ENCODE measurements at places on chromosomes 5 and 9.

DNA sequence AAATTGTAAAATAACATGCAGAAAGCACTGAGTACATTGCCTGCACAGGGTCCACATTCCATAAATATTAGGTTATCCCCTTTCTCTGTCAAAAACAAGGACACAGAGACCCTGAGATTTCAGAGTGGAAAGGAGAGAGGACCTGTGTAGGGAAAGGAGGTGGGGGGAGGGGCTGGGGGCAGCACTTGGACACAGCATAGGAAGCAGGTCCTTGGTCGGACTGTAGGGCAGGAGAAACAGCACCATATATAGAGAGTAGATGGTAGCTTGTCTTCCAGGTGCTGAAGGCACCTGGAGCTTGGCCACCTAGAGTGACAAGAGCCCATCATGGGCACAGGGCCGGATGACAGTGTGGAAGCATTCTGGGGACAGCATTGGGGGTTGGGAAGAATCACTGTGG is 2.4 kb downstream of the TPM2 start:
- DNase-seq: no peak

DNA sequence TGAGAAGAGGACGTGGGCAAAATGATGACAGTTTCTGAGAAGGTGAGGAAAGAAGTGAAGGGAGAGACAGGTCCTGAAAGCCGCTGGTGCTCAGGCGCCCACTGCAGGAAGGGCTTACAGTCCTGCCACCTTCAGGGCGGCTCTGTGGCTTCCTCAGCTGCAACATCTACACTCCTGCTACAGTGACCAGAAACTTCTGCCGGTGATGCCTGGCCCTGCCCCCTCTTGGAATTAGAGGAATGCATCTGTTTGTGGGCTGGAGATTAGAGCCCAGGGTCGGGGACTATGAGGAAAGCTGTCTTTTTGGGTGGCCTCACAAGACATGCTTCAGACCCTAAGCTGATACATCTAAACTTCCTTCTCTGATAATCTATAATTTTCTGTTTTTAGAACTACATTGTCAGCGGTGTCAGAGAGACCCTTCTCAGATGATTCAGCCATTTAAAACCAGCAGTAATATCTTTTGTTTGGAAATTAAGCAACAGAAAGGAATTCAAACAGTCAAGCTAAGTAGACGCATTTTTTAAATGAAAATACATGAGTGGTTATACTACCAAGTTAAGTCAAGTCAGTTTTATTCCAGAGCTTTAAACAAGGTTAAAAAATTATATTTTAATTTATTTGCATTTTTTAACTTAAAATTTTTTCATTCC is 30.4 kb downstream of the PRDM6 start:
- no peak for DNase-seq

DNA sequence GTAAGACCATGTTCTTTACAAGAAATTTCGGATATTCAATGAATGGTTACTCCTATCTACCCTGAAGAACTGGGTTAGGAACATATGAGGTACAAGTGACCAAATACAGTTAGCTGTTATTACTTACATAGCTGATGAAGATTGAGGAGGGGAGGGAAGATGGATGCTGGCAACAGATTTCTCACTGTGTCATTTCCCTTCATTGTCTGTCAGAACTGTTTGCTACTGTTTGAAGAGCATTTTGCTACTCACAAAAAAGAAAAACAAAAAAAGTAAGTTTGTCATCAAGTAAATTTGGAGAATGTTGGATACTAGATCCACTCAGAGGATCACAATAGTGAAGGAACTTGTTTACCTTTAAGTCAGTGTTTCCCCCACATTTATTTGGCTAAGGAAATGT is 53.7 kb downstream of the ENC1 start:
- DNase-seq: no peak

GRCh38 chr9:122030357-122030756 is 62.8 kb downstream of the TTLL11 start:
- no peak for DNase-seq

DNA sequence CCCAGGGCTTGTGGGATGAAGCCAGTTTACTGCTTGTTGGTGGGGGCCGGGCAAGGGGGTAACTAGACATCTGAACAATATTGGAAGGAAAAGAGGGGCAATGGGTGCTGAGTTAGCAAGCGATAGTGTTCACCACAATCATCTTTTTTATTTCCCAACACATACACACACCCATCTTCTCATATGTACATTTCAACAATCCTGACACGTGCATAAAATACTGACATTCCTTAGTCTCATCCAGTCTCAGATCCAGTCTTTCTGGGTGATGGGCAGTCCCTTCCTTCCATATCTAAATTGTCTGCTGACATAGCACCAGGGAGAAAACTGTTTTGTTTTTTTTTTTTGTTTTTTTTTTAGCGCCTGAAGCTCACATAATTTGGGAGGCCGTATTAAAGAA is 333.6 kb upstream of the TRPC7 start:
- no peak for DNase-seq

DNA sequence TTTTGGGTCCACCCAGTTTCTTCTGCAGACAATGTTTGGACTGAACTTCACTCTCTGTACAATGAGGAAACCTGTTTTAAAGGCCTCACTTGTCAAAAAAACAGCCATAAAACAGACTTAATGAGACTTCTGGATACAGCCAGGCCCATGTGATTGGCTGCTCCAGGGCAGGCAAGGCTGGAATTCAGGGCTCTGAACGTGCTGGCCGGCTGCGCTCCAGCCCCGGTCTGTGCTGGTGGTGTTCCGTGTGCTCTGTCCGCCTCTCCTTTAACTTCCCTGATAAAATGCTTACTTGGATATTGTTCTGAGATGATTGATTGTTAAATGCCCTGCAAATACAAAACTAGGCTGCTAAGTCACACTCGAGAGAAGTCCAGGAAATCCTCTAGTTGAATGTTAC is 131.2 kb upstream of the KLF4 start:
- no peak for DNase-seq

- DNase-seq: peak; percentile 83
Measured at GRCh38 chr9:91734371-91734981, 215.6 kb downstream of the ROR2 start.

DNA sequence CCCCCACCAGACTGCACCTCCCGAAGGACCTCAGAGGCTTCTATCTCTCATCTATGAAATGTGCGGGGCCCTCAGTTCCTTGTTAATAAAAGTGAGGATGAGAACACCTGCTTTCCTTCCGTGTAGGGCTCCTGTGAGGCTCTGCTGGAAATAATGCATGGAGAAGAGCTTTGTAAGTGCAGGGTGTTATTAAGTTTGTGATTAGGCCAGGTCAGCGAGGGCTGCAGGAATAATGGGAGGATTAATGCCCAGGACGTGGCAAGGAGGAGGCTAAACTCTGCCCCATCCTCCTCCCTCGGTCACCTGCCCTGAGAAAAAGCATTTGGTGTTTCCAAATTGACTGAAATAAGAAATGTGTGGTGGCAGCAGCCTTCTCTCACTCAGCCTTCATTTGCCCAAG is 83.5 kb upstream of the HSPA9 start:
- no peak for DNase-seq

DNA sequence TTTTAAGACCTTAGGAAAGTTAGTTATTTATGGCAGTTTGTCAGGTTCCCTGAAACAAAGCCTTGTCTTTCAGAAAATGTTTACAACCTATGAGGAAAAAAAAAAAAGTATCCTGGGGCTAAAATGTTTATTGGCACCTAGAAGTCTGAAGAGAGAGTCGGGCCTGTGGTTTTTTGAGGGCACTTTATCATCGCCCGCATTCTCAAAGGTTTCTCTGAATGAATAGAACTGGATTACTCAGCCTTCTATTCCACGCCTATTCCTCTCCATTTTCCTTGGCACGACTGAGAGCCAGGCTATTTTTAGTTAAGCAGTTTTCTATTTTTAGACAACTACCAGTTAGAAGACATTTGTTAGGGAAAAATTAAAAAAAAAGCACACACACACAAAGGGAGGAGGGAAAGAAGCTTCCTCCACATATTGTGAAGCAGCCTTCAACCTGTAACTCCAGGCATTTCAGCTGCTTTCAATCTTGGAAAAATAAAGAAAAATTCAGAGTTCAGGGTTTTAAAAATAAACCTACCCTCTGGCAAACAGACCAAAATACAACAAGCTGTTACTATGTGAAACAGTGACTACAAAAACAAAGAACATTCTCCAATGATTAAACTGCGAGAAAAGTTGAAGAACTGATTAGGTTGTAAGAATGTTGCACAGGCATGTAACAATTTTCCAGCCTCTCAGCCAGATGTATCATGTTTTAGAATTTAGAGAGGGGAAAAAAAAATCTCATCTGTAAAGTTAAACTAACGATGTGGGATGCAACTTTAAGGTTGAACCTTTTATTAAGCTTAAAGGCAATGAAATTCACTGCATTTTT is 97.0 kb downstream of the MEF2C start:
- DNase-seq: peak; percentile 58

DNA sequence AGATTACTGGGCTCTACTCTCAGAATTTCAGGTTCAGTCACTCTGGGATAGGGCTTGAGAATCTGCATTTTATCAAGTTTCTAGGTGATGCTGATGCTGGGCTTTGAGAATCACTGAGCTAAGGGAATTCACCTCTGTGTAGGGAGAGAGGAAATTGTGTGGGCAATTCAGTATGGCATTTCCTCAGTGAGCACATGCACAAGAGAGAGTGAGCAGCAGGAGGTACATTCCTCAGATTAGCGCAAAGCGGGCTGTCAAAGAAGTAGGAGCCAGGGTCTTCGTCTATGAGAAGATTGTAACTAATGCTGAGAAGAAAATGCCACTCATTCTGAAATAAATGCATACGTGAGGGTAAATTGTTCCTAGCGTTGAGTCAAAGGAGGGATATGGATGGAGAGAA is 175.9 kb downstream of the KIF4B start:
- DNase-seq: no peak

- DNase-seq: no peak
Measured at GRCh38 chr9:126550891-126551351, 62.8 kb upstream of the LMX1B start.

DNA sequence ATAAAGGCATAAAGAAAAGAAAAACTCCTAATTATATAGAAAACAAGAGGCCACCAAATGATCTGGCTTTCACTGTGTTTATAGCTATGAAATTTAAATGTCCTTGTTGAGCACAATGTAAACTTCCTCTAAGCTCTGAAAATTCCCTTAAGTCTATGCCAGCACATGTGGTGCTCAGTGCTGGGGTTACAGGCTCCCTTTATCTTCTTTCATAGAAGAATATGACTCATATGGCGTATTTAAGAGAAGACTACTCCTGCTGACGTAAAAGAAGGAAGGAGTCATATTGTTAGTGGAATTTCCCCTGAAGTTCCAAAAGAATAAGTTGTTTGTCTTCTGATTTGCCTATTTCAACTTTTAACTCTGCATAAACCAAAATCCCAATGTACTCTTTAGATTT is 30.4 kb downstream of the RNF145 start:
- DNase-seq: peak; percentile 68

DNA sequence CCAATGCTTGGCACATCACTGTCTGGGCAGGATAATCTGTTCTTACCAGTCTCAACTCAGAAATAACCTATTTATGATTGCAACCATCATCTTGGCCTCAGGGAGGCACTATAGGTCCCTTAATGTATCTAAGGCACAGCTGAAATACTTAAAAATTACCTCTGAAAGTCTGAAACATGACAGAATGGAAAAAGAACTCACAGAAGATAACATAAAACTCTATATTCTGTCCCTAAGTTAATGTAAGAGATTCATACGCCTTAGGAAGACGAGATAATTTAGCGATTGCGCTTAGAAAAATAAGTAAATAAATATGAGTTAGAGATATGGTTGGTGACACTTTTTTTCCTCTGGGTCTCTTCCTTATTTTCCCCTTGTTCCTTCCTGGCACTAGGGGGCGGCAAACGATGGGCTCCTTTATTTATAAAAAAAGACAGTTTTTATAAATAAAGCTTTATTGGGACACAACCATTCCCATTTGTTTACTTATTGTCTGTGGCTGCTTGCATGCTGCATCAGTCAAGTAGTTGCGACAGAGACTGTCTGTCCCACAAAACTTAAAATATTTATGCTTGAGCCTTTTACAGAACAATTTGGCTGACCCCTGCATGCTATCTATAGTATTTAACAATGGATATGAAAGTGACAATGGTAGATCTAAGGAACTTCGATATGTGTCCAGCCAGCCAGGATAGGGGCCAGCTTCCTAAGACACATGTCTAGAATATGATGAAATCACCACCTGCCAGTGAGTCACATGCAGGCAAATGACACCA is 79.6 kb downstream of the PDE4D start:
- peak; percentile 81 for DNase-seq

DNA sequence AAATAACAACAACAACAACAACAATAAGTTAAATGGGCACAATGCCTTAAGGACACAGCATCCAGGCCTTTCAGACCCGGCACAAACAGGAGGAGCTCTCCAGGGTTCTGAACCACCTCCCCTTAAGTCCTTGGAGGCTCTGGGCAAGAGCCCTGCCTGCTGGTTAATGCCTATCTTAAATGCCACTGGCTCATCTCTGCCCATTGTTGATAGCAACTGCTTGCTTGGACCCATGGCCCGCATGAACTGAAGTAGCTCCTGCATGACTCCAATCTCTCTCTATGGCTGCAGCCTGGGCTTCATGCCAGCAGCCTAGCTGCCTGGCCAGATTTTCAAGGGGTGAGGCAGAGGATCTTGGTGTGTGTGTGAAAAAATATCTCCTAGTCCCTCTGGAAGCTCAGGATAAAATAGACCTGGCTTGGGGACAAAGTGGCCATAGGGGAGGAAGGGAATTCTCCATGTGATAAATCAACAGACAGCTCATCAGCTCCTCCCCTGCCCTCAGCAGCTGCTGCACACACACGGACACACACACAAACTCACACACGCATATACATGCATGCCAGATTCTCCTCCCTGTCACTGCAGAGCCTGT is 27.4 kb downstream of the FAM219A start:
- DNase-seq: peak; percentile 62

DNA sequence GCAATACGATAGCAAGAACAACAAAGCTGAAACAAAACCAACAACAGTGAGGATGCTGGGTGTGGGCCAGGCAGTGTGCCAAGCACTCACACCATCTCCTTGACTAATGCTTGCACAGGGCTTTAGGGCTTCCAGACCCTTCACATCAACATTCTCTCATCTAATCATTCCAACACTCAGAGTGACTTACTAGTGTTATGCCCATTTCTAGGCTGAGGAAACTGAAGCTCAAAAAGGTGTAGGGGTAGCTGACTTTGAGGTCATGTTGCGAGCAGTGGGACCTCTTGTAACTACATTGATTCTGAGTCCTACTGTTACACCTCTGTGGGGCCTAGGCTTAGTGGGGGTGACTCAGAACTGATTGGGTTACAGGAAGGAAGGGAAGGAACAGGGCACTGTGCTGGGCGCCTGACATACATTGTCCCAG is 9.7 kb downstream of the ANGPTL2 start:
- no peak for DNase-seq

GRCh38 chr9:137309368-137310188 is 7.5 kb upstream of the NRARP start:
- no peak for DNase-seq

GRCh38 chr9:133772581-133772980 is 34.4 kb upstream of the SARDH start:
- no peak for DNase-seq

- no peak for DNase-seq
Measured at GRCh38 chr9:89361031-89361430, 42.7 kb downstream of the SECISBP2 start.

Data from suppressor macrophage (primary cell).